Right cardiac atrium (tissue), 5 donors: ENCODE measurements at places on chromosomes 1 and 21. TPM values are rescaled to one million over a fixed set of nuclear protein-coding genes. Genes with fewer than 3 reads are reported as not detected.

GRCh38 chr1:204316164-204316563 is 43.6 kb downstream of the PLEKHA6 start:
- DNase-seq: no peak

DNA sequence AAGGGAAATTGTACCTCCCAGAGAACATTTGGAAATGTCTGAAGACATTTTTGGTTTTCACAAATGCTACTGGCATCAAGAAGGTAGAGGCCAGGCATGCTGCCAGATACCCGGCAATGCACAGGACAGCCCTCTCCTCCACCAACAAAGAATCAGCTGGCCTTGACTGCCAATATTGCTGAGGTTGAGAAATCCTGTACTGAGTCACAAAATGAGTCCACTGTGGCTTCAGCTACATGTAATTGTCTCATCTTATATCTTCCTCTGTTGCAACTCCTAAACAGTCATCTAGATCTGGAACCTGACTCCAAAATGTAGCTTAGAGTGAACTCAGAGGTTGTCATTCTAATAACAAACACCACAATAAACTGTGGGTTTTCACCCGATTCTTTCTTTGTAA is 327.5 kb upstream of the POGK start:
- no peak for DNase-seq

GRCh38 chr1:201707027-201707426 is 121.9 kb upstream of the IPO9 start:
- no peak for DNase-seq

- no peak for DNase-seq
Measured at GRCh38 chr1:219666242-219666641, 53.3 kb upstream of the ZC3H11B start.

DDAH1 gene
- 3.8 TPM for polyA plus RNA-seq

MYOG gene
- polyA plus RNA-seq: not detected
